RCC 7860 (cell line): ENCODE measurements at places on chromosomes 5 and 9.
A peak's percentile ranks its signal among the peaks of the same experiment; 100 is the strongest.

DNA sequence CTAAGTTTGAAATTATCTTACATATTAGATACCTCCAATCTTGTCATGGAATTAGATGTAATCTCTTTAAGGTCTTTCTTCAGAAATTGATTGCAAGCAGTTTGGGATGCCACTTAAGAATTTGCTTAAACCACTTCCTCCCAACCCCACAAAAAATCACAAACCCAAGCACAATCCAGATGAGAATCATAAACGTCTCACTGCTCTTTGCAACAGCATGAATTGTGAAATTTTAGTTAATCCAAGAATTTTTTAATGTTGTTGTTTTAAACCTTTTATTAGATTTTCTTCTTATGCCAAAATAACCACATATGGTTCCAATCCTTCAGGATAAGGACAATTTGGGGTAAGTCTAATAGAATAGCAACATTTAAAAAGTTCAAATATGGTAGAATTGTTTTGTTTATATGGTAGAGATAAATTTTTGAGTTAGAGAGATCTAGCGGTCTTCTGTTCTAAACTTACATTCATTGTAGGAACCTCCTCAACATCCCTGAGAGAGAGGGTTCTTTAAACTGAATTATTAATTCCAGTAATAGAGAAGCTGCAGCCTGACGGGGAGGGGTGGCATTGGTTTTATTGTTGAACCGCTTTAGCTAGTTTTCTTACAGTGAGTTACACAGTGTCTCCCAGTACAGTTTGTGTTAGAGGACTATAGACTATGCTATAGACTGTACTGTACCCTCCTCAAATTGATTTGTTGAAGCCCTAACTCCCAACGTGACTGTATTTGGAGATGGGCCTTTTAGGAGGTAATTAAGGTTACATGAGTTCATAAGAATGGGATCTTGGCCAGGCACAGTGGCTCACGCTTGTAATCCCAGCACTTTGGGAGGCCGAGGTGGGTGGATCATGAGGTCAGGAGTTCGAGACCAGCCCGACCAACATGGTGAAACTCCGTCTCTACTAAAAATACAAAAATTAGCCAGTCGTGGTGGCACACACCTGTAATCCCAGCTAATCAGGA, 24.8 kb upstream of the IL6ST start:
- DNase-seq: no peak

DNA sequence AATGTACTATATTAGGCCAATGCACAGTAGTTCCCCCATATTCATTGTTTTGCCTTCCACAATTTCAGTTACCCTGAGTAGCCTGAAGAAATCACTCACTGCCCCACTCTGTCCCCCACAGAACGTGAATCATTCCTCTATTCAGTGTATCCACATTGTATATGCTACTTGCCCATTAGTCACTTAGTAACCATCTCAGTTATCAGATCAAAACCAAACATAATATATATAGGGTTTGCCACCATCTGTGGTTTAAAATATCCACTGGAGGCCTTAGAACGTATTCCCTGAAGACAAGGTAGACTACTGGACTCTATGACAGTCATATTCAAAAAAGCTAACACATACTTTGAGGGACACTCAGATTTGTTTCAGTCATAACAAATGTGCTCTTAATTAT, 465.7 kb upstream of the RGMB start:
- peak; percentile 90 for DNase-seq

DNA sequence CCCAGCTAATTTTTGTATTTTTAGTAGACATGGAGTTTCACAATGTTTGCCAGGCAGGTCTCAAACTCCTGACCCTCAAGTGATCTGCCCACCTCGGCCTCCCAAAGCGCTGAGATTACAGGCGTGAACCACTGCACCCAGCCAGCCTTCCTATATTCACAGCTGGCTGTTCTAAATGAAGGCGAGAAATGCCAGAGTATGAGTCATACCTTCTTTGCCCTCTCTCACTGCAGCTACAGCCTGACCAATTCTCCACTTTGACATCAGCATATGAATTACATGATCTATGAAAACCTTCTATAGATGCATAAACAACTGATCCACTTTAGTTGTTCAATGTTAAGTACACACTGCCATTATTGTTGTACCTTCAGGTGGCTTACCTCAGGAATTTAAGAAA, 14.5 kb downstream of the APTX start:
- no peak for DNase-seq

GRCh38 chr5:86689103-86689729, 71.5 kb downstream of the COX7C start:
- DNase-seq: no peak

DNA sequence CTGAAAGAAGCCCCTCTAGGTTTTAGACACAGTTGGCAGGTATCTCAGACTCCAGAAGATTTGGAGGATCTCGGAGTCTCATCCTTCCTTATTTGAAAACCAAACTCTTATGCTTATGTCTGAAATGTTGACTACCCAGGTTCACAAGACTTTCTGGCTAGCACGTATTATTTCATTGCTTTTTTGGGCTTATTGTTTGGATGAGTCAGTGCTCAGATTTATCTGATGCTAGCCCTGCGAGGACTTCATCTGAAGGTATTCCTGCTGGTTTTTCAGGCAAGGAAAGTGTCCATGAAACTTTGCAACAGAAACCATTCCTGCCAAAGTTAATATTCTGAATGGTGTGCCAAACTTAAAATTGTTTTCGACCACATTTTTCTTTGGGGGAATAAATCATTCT, 8.5 kb downstream of the OSTF1 start:
- DNase-seq: no peak

- no peak for DNase-seq
Measured at GRCh38 chr5:154514331-154514730, 36.3 kb upstream of the HAND1 start.

GRCh38 chr5:116554764-116555163, 19.9 kb downstream of the SEMA6A start:
- DNase-seq: no peak

DNA sequence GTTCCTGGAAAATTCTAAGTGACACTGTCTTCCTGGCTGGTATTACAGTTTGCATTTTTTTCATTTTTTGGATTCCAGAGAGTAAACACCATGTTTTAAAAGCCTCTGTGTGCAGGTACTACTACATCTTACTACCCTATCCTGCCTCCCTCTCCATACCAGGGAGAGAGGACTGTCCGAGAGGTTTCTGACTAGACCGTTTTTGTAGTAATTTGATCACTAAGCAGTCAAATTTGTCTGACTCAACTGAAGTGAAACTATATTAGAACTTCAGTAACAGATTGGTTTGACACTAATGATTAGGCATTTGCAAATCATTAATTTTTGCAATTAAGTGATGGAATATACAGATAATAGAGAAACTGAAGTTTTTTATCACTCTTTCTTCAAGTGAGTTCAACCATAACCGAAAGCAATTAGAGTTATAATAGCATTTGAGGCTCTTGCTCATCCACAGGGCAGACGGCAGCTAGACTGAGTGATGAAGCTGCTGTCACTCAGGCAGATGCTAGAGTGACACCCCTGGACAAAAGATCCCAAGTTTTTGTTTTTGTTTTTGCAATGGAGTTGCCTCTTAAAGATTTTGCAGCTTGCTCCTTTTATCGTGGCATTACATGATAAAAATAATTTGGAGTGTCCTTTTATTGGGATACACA, 44.3 kb downstream of the SMARCA2 start:
- DNase-seq: no peak

DNA sequence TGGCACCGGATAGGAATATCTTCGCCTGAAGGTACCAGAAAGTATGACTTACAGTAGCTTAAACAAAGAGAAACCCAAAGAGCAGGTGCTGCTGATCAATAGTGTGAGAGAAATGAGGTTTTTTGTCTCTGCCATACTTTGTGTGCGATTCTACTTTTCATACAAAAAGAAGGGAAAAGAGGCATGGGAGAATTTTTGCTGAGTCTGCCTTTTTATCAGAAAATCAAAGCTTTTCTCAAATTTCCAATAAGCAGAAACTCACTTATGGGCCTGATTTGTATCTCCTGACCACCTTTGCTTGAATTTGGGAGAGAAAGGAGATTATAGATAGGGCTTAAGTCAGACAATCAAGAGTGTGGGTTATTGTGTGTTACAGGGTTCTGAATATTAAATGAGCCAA, 65.5 kb upstream of the TAF11L2 start:
- DNase-seq: no peak

DNA sequence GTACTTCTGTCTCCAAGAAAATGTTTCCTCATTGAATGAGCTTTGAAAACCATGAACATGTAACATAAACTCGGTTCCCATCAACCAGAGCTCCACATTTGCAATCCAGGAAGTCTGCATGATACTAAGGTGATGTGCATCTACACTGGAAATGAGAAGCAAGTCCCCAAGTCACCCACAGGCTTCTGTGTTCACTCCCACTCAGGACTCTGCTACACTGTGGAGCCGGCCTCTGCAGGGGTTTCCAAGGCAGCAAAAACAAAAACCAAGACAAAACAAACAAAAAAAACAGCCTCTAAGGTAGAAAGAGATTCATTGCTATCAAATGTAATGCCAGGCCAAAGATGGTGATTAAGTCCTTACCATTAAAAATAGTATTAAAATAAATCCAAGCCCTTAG, 593.7 kb downstream of the IRX1 start:
- no peak for DNase-seq

- DNase-seq: no peak
Measured at GRCh38 chr9:82337351-82337750, 348.8 kb downstream of the SPATA31D1 start.

DNA sequence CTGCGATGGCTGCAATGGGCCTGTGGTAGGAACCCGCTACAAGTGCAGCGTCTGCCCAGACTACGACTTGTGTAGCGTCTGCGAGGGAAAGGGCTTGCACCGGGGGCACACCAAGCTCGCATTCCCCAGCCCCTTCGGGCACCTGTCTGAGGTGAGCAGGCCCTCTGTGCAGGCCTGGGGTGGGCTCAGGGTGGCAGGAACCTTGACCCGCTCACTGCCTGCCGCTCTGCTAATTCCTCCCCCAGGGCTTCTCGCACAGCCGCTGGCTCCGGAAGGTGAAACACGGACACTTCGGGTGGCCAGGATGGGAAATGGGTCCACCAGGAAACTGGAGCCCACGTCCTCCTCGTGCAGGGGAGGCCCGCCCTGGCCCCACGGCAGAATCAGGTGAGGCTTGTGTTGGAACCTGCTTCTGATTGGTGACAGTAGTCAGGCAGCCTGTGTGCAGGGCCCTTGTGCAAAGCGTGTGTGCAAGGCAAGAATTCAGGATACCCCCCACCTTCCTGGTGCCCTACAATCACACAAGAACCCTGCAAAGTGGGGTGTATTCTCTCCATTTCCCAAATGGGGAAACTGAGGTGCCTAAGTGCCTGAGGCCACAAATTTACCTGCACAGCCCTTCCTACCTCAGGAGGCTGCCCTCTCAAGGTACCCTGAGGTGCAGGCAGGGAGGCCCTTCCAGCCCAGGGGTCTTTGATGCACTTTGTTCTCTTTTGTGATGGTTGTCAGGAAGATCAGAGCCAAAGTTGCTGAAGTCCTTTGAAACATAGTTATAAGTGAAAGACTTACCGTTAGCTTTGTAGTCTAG, 3.4 kb downstream of the SQSTM1 start:
- no peak for DNase-seq

DNA sequence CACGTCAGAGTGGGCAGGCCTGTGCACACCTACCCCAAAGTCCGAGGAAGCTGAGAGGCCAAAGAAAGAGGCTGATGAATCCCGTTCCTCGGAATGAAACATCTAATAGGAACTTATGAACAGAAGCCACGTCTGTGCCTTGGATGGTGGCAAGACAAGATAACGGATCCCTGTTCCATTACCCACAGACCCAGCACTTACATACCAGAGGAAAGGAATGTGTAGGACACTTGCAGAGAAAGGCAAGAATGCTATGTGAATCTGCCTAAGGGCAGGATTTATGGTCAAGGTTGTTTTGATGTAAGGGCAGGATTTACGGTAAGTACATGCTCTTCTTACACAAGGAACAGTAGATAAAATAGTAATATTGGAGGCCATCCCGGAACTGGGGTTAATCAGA, 93.2 kb downstream of the WDR41 start:
- no peak for DNase-seq

GRCh38 chr5:179852993-179853547, 5.5 kb downstream of the MRNIP start:
- DNase-seq: no peak

DNA sequence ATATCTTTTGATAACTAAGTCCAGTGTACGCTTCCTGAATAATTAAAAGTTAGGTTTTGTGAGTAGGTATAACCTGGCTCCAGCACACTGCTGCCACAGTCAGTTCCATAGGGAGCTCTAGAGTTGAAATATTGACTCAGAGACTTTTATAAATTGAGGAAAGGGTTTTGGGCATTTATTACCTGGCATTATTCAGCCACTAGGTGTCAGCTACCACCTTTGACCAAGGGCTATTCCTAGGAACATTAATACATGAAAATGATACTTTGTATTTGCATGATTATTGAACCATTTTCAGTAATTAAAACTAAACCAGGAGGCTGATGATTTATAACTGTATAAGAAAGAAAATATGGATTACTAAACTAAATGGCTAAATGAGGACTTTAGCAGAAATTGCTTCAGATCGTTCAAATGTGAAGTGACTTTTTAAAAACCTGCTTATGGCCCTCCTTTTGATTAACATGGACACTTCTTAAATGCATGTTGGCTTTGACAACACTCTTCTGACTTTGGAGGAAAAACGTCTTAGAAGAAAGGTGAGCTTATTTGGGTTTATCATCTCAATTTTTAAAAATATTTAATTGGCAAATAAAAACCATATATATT, 83.0 kb downstream of the SMC2 start:
- DNase-seq: peak; percentile 27
